ENCODE measurements at places on chromosomes 16 and 17. TPM values are rescaled to one million over a fixed set of nuclear protein-coding genes. Genes with fewer than 3 reads are reported as not detected.

The CDRT15L2 gene
- not detected for total RNA-seq

The CEP295NL gene
- total RNA-seq, result 0.28 TPM

The FMNL1 gene
- total RNA-seq, result 16.7 TPM

The SMTNL2 gene
- total RNA-seq, result not detected

DNA sequence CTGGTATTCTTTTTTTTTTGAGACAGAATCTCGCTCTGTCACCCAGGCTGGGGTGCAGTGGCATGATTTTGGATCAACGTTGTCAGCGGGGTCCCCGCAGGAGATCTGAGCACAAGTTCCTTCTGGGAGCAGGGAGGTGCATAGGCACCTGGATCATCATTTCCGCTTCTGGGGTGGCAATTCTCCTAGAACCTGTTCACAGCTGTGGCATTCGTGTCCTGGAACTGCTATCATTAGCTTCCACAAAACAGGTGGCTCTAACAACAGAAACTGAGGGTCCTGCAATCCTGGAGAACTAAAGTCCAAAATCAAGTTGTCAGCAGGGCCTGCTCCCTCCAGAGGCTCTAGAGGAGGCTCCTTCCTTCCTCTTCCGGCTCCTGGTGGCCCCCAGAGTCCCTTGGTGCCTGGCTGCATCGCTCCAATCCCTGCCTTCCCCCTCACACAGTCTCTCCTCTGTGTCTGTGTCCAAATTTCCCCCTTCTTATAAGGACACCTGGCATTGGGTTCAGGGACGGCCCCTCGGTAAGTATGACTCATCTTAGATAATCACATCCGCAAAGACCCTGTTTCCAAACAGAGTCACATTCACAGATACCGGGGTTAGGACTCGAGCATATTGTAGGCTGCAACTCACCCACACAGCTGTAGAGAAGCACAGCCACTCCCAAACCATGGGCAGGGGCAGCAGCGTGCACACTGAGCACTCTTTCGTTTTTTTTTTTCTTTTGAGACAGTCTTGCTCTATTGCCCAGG, 43.5 kb upstream of the KLHDC4 start:
- H3K4me3 ChIP-seq, result no peak overlapping the region
- H3K27ac ChIP-seq, result no peak overlapping the region
- no peaks in the 10 kb centered on the region for H3K27me3 ChIP-seq

DNA sequence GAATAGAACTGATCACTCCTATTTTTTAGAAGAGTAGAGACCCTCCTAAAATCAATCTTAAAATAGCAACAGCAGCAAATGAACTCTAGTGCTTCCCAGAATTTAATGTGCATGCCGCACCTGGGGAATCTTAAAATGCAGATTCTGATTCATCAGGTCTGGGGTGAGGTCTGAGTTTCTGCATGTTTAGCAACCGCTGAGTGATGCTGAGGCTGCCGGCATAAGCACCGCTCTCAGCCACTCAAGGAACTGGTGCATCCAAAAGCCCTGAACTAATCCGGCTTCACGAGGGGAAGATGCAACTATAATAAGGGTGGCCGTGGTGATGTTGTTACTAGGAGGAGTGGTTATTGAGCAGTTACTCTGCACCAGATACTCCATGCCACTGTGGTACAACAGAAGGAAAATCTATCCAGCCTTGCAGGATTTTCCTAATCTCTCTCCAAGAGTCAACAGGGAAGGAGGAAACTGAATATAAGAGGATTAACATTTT, 19.7 kb downstream of the SDK2 start:
- H3K27ac ChIP-seq, result no peak overlapping the region
- H3K4me1 ChIP-seq, result no peaks in the 10 kb centered on the region
- H3K27me3 ChIP-seq, result no peaks in the 10 kb centered on the region
- H3K36me3 ChIP-seq, result no peaks in the 10 kb centered on the region
- no peak overlapping the region for H3K4me3 ChIP-seq
- DNase-seq, result no peak

GRCh38 chr16:30409125-30410060, 2.0 kb downstream of the ZNF771 start:
- no peak overlapping the region for H3K4me3 ChIP-seq
- no peaks in the 10 kb centered on the region for H3K36me3 ChIP-seq
- H3K27ac ChIP-seq, result no peak overlapping the region

GRCh38 chr17:9023392-9024218, 2.3 kb downstream of the NTN1 start:
- no peak for DNase-seq
- no peak overlapping the region for H3K4me3 ChIP-seq
- peaks cover 60% of the 10 kb centered on the region for H3K27me3 ChIP-seq
- no peaks in the 10 kb centered on the region for H3K36me3 ChIP-seq
- peaks cover 25% of the 10 kb centered on the region for H3K4me1 ChIP-seq
- H3K27ac ChIP-seq, result no peak overlapping the region
